ENCODE measurements at places on chromosomes 5 and 9.

GRCh38 chr5:134236318-134236717, 10.4 kb upstream of the PPP2CA start:
- no peak for DNase-seq

DNA sequence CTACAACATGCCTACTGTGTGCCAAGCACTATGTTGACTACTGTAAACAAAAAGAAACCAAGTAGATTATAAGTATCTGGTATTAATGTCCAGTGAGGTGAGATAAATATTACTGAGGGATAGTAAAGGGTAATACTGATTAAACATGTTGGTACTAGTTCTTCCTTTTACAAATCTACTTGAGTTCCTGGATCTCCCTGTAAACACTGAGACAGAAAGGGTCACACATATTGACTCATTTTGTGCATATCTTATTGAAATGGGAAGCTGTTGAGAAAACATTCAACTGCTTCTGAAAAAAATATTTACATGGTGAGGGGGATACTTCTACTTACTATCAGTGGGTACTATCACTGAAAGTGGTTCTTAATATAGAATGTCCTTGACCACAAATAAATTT, 24.3 kb downstream of the EFNA5 start:
- DNase-seq = no peak

- DNase-seq = peak; percentile 10
These were observed 95.8 kb downstream of the CFAP90 start for GRCh38 chr5:7754997-7755596.

DNA sequence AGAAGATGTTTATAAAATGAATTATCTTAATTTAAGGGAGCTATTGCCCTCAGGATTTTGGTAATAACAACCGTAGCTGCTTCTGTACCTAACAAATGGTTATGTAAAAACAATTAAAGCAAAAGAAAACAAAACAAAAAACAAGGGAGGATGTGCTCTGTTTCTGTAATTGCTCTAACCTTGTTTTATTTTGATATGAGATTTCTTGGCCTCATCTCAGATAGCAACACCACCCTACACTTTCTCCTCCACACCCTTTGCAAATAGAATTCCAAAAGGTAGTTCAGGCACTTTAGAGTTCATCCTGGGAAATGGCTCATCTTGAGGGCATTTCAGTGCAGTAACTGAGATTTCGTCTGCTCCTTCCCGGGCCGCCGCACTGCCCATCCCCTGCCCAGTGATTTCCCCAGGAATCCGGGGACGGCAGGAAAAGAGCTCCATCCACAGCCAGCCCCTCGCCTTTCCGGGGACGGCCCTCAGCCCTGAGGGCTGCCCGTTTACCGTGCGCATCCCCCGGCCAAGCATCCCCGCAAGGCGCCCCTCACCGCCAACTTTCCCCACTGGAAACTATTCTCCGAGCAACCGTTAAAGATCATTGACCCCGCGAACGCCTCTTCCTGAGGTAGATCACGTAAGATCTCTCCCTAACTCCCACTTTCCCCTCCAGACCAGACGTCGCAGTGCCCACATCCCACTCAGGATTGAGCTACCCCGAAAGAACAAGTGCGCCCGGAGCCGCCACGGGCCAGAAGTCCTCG, 1.2 kb downstream of the FNBP1 start:
- no peak for DNase-seq

DNA sequence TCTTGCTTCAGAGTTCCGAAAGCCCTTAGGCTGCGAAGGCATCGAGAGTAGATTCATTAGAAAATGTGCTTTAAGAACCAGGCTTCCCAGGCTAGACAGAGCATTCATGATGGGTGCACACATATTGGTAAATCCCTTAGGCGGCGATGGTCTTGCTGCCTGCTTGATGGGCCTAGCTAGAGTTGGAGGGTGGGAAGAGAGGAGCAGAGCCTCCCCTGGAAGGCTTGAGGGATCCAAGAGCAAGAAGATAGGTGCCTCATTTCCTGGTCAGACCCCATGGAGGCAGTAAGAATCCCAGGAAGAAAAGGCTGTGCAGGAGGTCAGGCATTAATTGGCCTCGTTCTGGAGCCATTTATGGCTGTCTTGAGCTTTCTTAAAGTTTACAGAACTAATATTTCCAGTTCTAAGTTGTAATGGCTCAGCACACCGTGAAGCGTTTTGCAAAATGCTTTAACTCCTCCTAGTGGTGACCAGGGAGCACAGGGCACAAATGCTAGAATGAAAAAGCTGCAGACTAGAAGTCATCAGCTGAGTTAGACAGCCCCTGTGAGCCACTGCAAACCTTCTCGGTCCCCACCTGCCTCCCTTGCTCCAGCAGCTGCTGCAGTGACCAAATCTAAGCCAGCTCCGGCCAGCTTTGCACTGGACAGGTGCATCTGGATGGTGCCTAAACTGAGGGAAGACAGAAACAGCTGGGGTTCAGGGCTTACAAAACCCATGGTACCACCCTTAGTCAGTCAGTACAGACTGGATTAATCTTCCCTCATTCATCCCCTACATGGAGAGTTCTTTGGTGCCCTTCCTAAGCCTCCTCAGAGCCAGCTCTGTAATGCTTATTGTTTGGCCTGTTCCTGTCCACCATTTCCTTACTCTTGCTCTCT, 14.7 kb downstream of the SLC45A2 start:
- no peak for DNase-seq

- no peak for DNase-seq
These were observed 850 bp downstream of the RRAGA start for GRCh38 chr9:19049917-19050636.

GRCh38 chr5:77851176-77852067, 75.3 kb upstream of the TBCA start:
- no peak for DNase-seq

- no peak for DNase-seq
These were observed 44.8 kb downstream of the PARP8 start for GRCh38 chr5:50711280-50711679.

- no peak for DNase-seq
These were observed 24.3 kb downstream of the PTPA start for GRCh38 chr9:129135476-129135875.

- DNase-seq = no peak
These were observed 96.0 kb downstream of the MEGF10 start for GRCh38 chr5:127386557-127386956.

DNA sequence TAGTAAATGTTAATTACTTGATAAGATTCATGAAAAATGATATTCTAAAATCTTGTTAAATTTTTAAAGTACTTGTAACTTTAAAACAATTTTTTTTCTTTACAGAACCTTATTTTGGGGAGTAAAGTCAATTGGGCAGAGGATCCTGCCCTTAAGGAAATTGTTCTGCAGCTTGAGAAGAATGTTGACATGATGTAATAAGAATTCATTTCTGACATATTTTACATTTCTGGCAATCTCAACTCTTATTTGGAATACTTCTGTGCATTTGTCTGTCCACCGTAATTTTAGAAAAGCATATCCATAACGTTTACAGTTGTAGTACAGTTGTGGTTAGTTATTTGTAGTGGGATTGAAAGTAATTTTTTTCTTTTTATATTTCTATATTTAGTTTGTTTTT, 20.2 kb downstream of the CENPH start:
- no peak for DNase-seq

DNA sequence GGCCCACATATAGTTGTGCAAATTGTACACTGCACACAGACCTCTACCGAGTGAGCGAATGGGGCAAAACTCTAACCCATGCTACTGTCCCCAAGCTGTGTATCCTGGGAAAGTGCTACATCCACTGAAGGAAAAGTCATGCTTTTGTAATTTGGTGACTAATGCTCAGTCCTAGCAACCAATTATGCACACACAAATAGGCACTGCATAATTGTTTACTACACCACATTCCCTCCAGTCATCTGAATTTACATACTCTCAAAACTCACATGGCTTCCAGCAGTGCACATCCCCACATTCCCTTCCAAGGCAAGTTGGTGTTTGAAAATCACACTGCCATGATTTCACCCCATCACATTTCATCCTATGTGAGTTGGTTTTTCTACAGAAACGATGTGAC, 125.9 kb upstream of the OSMR start:
- DNase-seq = no peak

- DNase-seq = no peak
These were observed 187.6 kb downstream of the GADD45G start for GRCh38 chr9:89792189-89793123.

GRCh38 chr9:123756484-123757106, 173.3 kb downstream of the DENND1A start:
- no peak for DNase-seq

DNA sequence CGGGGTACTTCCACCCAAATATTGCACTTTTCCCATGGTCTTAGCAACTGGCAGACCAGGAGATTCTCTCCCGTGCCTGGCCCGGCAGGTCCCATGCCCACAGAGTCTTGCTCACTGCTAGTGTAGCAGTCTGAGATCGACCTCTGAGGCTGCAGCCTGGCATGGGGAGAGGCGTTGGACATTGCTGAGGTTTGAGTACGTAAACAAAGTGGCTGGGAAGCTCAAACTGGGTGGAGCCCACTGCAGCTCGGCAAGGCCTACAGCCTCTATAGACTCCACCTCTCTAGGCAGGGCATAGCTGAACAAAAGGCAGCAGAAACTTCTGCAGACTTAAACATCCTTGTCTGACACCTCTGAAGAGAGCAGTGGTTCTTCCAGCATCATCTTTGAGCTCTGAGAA, 40.1 kb upstream of the EBF1 start:
- no peak for DNase-seq

DNA sequence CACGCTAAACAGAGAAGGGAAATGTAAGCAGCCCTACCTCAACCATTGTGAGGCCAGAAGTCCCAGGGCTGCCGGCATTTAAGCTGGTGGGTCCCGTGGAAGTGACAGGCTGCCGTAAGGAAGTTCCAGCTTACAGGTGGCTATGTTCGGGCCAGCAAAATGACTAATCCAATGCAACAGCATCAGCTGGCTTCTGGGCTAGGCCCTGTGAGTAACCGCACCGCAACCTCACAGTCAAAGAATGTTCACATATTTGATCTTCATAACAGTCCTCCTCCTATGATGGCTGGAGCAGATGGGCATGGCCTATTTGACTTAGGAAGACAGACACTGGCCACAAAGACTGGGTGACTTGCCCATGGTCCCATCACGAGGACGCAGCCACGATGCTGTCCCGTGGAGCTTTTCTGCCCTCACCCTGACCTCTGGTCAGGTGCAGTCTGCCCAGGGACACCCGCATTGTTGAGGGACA, 88.2 kb downstream of the LIFR start:
- no peak for DNase-seq

GRCh38 chr9:124364141-124364540, 51.1 kb downstream of the PSMB7 start:
- no peak for DNase-seq

GRCh38 chr5:131277875-131278740, 14.3 kb downstream of the CDC42SE2 start:
- DNase-seq = no peak

DNA sequence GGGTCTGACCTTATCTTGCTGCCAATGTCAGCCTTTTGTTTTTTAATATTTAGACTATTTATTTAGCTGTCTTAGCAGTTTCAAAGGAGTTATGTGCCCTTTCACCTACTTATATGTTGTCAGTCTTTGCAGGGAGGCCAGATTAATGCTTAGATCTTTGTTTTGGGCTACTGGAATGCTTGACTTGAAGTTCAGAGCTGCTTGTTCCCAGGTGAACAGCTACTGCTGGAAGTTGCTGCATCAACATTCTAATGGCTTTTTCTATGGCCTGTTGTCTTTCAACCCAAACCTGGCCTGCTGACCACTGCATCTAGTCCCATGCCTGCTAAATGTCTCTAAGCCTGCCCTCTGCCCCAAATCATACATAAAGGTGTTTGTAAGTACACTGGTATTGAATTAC, 3.0 kb downstream of the SLC22A5 start:
- DNase-seq = no peak

- DNase-seq = no peak
These were observed 974.2 kb upstream of the CDH9 start for GRCh38 chr5:28012538-28012937.

GRCh38 chr9:104589626-104590025, 9.6 kb downstream of the OR13C5 start:
- no peak for DNase-seq

DNA sequence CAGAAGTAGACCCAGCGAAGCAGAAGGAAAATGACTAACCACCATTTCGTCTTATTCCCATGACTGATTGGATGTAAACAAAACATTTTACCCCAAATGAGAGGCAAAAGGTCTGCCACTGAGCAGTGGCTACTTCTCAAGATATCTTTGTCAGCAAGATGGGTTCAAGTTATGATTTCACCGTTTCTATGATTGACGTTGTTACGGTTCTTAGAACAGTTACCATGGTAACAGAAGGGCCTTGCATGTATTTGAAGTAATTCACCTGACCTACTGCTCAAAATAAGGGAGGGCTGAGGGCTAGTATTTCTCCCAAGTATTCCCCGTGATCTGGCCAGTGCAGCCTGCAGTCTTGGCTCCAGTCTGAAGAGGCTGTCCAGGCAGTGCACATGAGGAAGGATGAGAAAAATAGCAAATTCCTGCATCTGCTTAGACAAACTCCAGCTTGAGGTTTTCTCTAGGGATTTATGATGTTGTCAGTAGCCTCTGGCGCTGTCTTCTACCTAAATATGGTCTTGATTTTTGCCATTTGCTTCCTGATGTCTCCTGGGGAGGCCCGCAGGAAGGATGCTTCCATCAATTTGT, 372.7 kb downstream of the TMEM38B start:
- no peak for DNase-seq

- DNase-seq = no peak
These were observed 94.2 kb downstream of the PAX5 start for GRCh38 chr9:36939655-36940499.

Measured in right renal cortex interstitium (tissue), 3 donors.